SK-N-SH (cell line): ENCODE measurements at places on chromosomes 2 and 18. TPM values are rescaled to one million over a fixed set of nuclear protein-coding genes. Genes with fewer than 3 reads are reported as not detected.

CCDC121 gene
- 2.3 and 2.7 TPM in 2 replicates for polyA plus RNA-seq

LAMA3 gene
- polyA plus RNA-seq: 3.5 and 3.8 TPM in 2 replicates

KIAA2012 gene
- polyA plus RNA-seq: 0.07 and 0.11 TPM in 2 replicates

PFN4 gene
- polyA plus RNA-seq: 0.54 and 0.61 TPM in 2 replicates

PTMA gene
- 517 and 767 TPM in 2 replicates for polyA plus RNA-seq

UGT1A10 gene
- not detected in 2 replicates for polyA plus RNA-seq

DNA sequence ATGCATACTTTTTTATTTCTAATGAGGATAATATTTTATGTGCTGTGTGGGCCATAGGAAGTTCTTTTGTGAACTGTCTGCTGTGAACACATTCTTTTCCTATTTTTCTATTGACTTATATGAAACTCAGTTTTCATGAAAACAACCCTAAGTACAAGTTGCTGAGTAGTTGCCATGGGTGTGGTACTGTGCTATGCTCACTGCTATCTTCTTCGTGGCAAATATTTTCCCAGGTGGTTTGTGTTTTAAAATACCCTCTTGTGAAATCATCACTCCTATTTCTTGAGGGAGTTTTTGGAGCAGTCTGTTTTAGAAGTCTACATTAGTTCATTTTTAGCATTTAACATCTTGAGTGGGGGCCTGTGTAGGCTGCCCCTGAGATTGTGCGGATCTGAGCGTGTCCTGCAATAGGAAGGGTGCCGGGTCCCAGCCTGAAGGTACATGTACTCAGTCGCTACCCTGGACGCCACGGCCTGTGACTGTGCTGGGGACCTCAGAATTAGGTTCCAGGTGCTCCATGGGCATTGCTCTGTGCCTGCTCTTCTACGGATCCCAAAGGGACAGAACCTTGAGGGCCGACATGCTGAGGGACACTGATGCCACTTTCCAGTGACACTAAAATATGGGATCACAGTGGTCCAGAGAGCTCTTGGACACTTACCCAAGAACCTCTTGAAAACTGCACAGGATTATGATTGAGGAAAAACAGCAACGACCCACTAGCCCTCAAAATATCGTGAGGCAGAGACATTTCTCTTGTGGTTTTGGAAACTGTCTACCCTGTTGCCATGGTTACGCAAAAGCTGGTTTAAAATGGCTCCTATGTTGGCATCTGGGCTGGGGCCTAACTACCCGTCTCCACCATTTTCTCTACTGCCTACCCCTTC, 480.4 kb downstream of the TGIF1 start:
- no peak for DNase-seq

DNA sequence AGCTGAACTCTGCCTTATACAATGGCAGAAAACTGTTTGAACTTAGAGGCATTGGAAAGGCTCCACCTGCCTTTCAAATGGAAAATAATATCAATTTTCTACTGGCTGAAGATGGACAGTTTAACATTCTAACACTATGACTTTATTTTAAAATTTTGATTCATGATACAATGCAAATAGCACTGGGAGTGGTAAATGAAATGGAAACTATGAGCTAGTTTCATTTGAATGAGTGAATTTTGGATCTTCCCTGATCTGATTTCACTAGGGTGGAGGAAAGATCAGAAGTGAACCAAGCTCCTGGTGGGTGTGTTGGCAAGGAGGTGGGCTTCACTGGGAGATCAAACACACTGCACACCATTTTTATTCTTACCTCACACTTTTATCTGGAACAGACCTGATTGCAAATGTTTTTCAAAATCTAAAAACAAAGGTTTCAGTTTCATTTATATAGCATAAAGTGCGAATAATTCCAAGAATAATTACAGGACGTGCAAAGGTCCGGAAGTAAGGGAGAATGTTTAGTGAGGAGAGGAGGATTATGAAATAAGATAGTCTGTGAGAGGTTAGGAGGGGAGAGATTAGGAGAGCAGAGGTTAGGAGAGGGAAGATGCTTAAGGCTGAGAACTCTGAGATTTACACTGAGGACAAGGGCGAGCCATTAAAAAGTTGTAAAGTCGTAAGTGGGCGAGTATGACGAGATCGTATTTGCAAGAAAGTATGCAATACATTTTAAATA, 18.6 kb upstream of the MBP start:
- DNase-seq: no peak

GRCh38 chr2:8675543-8675942, 6.3 kb upstream of the ID2 start:
- DNase-seq: no peak

- DNase-seq: no peak
These were observed 326.2 kb upstream of the LRATD1 start for GRCh38 chr2:14306268-14306861.

- no peak for DNase-seq
These were observed 33.7 kb downstream of the LANCL1 start for GRCh38 chr2:210442878-210443277.

- no peak for DNase-seq
These were observed 27.3 kb downstream of the TIMM21 start for GRCh38 chr18:74175658-74176057.

- no peak for DNase-seq
These were observed 1383.8 kb upstream of the ACVR2A start for GRCh38 chr2:146461068-146461467.

DNA sequence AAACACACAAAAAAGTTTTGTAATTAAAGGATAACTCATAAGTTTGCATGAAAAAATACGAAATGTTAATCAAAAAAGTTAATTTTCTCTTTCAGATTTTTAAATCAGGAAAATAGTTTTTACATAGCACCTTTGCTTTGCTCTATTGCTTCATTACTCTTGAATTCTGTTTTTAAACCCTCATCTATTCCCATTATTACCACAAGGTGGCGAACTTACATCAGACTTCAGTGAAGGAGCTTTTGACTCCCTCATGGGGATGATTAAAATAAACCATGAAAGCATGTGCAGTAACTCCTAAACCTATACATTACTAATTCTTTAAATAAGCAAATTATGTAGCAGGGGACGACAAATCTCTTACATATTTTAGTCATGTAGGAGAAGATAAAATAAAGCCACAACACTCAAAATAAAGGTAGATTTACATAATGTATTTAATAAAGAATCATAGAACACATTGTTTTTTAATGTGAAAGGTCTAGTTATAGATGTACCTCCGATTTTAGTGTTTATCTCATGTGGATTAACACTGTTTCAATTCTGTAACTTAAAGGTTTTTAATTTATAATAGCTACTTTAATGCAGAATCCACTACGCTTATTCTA, 105.2 kb downstream of the NETO1 start:
- peak; percentile 30 for DNase-seq

- no peak for DNase-seq
These were observed 2.2 kb downstream of the NXPH2 start for GRCh38 chr2:138777996-138778395.

GRCh38 chr2:40654346-40654745, 202.5 kb upstream of the SLC8A1 start:
- DNase-seq: no peak

DNA sequence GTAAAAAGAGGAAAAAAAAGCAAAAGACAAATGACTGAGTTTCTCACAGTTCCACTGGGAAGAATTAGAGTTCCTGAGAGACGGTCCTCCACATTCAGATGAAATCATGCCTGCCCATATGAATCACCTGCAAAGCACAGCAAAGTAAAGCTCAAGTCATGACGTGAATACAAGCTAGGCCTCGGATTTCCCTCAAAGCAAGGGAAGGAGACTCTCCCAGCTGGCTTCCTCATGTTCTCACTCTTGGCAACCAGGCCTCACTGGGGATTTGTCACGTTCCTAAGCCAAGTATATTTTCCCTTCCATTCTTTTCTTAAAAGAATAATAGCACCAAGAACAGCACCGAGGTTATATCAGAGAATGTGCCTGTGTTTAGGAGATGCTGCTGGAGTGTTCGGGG, 47.0 kb downstream of the CYP27C1 start:
- no peak for DNase-seq

DNA sequence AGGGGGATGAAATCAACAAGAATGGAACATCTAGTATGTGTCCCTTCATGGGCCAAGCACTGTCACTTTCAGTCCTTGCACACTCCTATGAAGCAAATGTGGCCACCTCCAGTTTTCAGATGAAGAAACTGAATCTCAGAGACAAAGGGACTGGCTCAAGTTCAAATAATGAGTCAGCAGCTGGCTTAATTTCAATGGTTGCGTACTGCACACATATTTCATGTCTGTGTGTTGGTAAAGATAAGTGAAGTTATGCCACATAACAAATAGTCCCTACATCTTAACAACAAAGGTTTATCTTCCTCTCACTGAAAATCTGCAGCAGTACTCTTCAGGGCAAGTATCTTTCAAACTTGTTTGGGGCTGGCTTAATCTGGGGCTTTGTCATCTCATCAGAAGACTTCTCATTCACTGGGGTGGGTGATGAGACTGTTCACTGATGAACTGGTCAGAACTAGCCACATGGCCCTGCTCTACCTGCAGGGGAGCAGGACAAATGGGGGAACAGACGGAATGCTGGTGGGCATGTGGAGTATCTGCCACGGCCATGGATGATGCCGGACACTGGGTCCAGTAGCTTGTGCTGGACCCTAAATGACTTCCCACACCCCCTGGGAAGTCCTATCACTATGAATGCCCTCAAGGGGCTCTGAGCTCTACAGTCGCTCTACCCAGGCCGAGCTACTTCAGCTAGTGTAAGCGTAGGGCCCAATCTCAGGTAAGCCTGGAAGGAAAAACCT, 263.2 kb downstream of the CYP26B1 start:
- no peak for DNase-seq
